ENCODE measurements at places on chromosomes 12 and 14.

DNA sequence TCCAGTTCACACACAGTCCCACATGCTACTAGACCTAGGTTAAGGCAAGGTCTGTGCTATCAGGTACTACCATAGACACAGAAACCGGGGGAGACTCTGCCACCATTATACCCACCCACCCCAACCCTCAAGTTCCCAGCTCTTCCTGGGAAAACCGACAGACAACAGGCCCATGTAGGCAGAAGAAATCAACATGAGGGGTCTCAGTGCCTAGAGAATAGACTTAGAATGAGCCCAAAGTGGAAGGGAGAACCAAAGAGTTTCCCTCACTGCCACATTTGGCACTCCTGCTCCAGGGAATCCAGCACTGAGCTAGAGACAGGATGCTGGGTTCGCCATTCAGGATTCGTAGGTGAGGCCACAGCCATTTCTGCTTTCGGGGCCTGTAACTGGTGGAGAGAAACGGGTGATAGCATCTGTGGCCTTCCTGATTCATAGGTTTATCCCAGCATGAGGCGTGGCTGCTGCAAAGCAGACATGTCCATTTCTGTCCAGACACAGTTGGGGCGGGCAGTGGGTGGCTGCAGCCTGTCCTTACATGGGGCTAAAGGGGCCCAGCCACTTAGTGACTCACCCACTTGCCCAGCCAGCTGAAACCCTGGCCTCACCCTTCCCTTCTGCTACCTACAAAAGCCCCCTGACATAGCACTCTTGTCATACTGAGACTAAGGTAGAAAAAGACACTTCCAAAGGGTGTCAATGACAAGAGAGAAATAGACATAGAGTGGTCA lies 69.4 kb downstream of the IRF2BPL start:
- DNase-seq = no peak

DNA sequence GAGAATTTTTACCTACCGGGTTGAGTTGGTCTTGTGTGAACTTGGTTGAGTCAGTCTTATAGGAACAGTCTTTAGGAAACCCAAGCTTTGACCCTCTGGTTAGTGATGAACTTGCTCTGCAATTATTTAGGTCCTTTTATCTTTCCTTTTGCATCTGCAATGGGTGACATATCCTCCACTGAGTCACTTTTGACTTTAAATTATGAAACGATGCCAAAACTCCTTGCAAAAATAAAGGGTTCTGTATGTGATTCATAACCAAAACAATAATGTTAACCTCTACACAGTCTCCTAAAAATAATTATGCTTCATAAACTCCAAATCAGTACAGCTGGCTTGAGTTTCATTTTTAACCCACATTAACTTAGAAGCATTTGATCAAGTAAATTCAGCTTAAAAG lies 979.4 kb downstream of the GALC start:
- no peak for DNase-seq

GRCh38 chr12:132423251-132423819 lies 66.6 kb upstream of the FBRSL1 start:
- DNase-seq = no peak

- DNase-seq = no peak
Measured at GRCh38 chr12:19739195-19739776, 300.0 kb downstream of the AEBP2 start.

DNA sequence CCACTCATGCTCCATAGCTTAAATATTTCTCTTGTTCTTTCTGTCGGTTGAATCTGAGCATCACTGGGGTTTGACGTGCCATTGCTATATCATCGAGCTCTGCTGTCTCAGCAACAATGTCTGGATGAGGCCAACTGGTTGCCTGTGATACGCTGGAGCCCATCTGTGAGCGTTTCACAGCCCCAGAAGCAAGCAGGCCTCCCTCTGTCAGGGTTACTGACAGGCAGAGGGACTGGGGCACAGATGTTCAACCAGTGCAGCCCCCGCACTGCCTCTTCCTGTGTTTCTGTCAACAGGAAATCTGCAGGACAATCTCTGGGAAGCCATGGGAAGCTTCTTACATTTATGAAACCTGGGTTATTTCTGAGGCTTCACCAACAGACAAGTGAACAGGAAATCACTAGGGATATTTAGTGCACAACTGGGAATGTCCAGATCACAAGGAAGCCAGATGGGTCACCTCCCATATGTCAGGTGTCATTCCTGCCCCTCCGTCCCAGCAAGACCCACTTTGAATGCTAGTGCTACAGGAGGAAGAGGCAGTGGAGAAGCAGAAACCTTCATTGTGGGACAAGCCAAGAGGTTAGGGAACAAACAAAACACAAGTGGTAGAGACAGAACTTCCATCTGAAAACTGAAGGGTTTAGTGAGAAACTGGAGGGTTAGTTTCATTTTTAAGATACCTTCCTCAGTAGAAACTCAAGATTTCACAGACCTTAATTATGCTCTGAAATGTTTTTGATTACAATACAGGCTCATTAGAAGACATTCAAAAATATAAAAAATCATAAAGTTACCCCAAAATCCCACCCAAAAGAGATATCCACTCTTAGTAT lies 24.1 kb downstream of the DMAC2L start:
- no peak for DNase-seq

DNA sequence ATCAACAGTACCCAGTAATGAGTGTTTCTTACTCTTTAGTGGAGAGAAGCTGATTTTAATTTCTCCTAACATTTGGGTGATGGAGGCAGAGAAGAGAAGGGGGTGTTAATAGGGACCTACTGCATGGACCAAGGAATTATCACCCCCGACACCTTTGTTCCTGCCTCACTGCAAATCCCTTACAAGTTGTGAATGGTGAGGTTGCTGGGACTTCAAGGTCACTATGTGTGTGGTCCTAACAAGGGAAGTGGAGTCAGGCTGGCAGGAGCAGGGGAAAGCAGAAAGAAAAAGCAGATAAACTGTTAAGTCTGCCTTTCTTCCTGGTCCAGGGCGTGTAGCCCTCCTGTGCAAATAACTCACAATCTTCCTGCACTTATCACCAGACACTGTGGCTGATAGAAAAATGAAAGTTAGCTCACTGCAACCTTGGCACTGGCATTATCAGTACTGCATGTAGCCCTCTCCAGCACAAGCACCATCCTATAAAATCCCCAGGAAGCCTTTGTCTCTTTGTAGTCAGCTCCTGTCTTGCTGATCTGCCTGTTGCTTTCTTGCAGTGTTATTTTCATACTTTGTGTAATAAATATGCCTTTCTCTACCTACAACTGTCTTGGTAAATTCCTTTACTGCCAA lies 112.3 kb upstream of the DNM1L start:
- no peak for DNase-seq

- no peak for DNase-seq
Measured at GRCh38 chr12:103647267-103647666, 60.2 kb downstream of the STAB2 start.

DNA sequence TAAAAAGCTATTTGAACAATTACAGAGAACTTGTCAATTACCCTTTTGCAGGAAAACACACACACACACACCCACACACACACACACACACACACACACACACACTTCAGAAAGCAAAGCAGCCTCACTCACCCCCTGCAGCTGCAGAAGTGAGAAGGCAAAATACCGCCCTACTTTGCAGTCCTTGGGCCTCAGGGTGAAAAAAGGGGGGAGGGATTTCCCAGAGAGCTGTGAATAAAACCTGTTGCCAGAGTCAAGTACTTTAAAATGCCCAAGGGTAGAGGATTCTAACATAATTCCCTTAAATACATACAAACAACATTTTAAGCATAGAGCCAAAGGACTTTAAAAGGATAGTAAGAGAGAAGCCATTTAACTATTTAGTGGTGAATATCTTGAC lies 285.9 kb downstream of the MDGA2 start:
- DNase-seq = no peak

DNA sequence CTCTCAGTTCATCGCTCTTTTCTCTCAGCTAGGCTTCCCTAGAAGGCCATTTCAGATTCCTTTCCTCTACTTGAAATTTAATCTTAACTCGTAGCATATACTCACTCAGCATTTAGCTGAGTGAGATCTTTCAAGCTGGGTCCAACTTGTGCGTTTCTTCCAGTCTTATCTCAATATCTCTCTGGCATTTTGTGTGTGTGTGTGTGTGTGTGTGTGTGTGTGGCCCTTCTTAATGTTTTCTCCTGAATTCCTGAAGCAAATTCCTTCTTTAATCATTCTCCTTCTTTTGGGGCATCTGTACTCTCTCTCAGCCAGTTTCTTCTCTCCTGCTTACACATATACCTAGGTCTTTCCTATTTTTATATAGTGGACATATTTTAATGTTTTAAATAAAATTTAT lies 129.1 kb downstream of the KITLG start:
- DNase-seq = no peak

DNA sequence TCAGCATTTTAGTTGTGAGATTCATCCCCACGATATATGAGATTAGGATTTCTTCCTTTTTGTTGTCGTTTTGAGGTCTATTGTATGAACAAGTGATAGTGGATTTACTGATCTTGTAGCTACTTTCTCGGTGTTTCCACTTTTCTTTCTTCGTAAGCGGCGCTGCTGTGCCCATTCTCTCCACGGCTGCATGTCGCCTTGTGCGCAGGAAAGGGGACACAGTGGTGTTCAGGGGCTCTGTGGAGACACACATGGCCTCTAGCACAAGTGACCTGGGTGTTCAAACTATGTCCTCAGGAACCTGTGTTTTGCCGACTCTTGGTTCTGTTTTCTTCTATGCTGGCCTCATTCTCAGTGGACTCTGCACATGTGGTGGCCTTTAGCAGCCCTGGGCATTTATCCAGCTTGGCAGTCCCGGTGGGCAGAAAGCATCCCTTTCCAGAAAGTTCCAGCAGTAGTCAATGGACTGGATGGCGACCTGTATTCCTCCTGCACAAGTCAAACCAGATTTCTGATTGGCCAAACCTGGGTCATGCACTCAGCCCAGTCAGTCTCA lies 18.7 kb downstream of the CKAP4 start:
- no peak for DNase-seq

GRCh38 chr12:74412606-74413230 lies 124.9 kb upstream of the ATXN7L3B start:
- no peak for DNase-seq

DNA sequence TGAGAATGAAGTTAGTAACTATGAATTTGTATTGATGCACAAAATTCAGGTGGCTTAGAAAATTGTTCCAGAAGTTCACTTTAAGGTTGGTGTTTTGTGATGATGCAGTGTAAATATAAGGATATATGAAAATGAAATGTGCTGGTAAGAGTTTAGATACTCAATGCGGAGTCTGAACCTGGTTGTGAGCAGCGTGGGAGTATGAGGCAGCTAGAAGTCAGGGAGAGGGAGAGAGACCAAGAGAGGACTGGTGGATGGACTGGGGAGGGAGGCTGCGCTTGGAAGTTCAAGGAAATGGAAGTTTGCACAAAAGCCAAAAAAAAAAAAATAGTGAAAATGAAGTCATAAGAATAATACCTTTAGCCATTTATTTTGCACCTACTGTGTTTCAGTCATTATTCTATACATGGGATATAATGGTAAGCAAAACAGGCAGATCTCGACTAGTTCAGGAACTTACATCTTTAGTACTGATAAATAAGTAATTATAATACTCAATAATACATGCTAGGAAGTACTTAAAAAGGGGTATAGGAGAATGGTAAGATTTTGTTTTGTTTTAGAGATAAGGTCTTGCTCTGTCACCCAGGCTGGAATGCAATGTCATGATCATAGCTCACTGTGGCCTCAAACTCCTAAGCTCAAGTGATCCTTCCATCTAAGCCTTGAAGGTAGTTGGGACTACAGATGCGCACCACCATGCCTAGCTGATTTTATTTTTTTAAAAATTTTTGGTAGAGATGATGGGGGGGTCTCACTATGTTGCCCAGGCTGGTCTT lies 10.0 kb upstream of the RAB21 start:
- DNase-seq = no peak
